Globus pallidus (tissue), 1 donor: ENCODE measurements at places on chromosomes 4 and X.

- no peak for DNase-seq
Observed at GRCh38 chrX:45128896-45129454, 71.7 kb downstream of the DIPK2B start.

DNA sequence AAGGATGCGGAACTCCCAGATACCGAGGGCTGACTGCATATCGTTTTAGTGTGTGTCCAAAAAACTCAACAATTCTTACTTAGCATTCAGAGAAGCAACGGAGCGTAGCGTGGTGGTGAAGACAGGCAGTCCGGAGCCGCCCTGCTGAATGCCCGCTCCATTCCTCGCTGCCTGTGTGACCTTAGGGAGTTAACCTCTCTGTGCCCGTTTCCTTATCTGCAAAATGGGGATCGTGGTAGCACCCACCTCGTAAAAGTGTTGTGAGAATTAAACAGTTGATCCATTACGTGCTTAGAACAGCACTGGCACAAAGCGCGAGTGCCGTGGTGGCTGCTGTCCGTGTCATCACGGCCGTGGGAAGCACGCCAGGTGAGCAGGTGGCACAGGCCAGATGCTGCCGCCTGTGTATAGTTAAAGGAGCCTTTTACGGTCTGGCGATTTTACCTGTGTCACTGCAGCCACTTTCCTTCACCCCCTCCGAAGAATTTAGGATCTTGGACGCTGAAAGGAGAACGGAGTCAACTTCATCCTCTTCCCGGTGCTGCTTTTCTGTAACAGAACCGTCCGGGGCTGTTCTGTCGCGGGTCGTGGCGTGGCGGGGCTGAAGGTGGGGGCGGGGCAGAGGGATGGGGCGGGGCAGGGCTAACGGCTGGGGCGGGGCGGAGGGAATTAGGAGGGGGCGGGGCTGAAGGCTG is 885 bp downstream of the CCDC110 start:
- peak; percentile 63 for DNase-seq

DNA sequence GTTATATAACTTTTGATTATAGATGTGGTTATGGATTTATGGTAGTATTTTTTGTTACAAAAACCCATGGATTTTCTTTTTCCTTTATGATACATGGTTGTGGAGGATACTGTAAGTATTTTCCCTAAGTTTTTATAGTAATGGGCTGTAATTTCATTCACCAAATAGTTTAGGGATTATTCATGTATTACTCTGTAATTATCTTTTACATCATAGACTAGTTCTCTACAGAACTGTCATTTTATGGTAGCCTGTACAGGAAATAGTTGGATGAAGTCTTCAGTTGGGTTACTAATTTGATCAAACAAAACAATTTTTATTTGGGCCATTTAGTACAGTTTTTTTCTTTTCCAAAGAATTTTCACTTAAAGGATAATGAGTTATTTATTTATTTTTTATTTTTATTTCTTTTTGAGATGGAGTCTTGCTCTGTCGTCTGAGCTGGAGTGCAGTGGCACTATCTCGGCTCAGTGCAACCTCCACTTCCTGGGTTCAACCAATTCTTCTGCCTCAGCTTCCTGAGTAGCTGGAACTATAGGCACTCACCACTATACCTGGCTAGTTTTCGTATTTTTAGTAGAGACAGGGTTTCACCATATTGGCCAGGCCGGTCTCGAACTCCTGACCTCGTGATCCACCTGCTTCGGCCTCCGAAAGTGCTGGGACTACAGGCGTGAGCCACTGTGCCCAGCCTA is 42.1 kb downstream of the RBPJ start:
- no peak for DNase-seq

DNA sequence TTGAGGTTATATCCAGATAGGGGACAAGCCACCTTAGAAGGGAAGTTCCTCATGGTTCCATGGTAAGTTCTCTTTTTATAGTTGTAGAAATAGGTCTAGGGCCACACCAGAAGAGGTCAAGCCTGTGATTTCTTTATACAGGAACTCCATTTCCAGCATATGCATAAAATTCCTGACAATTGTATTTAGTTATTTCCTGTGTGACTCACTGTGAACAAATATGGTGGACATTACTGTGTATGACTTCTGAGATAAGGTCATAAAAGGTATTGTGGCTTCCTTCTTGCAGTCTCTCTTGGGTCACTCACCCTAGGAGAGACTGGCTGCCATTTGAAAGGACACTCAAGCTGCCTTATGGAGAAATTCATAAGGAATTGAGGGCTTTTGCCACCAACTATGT is 2.2 kb upstream of the C4orf36 start:
- DNase-seq: no peak

DNA sequence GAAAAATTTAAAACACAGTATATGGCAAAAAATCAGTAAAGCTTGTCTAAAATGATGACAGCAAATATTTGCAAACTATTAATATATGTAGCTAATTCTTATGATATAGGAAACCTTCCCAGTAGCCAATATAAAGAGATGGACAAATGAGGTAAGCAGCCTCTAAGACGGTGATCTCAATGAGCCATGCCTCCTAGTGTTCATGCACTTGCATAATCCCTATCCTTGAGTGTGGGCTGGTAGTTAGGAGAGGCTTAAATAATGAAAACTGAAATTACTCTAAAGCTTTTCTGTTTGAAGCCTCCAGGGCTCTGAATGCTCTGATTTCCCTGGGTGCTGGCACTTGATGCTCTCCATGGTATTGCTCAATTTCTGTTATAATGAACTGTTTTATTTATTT is 24.6 kb upstream of the ARMCX4 start:
- no peak for DNase-seq

GRCh38 chr4:184237612-184238011 is 19.9 kb upstream of the ENPP6 start:
- no peak for DNase-seq
